ENCODE measurements at places on chromosomes 1 and 21.

DNA sequence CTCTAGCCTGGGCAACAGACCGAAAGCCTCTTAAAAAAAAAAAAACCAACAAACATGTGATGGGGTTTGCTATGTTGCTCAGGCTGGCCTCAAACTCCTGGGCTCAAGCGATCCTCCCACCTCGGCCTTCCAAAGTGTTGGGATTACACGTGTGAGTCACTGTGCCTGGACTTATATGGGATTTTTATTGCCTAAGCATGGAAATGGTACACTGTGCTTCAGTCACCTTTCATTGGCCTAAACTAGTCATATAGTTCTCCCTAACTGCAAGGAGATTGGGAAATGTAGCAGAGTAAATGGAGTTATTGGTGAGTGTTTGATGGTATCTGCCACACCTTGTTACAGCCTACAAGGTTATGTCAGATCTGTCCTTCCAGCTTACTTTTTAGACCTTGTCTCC is 17.2 kb upstream of the MEF2D start:
- DNase-seq: no peak

DNA sequence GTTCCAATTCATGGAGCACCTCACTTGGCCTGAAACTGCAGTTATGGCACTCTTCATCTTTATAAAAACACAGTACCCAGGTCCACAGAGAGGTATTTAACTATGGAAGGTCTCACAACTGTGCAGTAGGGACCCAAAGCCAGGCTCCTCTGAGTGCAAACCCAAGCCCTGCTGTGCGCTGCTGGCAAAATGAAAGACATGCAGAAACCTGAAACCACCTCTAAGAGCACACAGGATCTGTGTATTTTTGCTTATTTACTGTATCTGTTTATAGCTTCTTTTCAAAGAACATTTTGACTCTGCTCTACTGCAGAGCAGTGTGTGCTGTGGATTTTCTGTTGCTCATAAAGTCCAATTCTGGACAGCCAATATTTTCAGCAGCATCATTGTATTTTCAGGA is 166.6 kb downstream of the DSCAM start:
- DNase-seq: no peak

- DNase-seq: no peak
These were observed 1134.7 kb upstream of the ADGRL2 start for GRCh38 chr1:80666073-80666472.

DNA sequence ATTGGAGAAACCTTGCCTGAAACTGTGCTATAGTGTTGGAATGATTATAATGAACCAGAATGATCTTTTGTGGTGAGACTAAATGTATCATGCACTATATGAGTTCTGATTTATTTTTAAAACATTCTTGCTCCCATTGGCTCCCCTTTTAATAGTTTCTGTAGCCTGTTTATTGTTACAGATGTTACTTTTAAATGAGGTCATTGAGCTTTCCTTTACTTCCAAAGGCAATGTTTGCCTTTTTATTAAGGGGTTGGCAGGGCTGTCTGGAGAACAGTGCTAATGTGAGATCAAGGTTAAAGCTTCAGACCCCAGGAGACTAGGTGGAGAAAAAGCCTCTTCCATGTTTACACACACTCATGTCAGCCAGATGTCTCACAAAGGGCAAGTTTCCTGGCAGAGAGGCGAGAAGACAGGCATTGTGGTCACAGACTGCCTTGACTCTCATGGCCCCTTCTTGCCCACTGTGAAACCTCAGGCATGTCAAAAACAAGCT is 120.6 kb upstream of the RAVER2 start:
- peak; percentile 14 for DNase-seq

DNA sequence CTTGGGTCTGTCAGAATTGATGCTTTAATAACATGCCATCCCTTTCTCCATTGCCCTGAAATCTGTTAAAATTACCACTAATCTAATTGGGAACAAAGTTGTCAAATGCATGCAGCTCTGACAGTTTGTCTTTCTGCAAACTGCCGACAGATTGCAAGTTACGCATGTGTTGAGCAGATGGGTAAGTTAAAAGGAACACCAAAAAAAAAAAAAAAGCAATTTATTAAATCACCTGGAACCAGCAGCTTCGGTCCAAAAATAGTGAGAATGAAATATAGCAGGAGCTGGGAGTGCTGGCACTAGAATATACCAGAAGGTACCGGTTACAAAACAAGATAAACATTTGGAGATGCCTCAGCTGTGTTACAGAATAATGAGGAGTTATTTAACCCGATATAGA is 149.6 kb upstream of the C1orf87 start:
- DNase-seq: no peak

GRCh38 chr21:38654580-38654979 is 151.1 kb upstream of the ETS2 start:
- DNase-seq: no peak

GRCh38 chr21:46158666-46159300 is 3.4 kb upstream of the FTCD start:
- DNase-seq: no peak

DNA sequence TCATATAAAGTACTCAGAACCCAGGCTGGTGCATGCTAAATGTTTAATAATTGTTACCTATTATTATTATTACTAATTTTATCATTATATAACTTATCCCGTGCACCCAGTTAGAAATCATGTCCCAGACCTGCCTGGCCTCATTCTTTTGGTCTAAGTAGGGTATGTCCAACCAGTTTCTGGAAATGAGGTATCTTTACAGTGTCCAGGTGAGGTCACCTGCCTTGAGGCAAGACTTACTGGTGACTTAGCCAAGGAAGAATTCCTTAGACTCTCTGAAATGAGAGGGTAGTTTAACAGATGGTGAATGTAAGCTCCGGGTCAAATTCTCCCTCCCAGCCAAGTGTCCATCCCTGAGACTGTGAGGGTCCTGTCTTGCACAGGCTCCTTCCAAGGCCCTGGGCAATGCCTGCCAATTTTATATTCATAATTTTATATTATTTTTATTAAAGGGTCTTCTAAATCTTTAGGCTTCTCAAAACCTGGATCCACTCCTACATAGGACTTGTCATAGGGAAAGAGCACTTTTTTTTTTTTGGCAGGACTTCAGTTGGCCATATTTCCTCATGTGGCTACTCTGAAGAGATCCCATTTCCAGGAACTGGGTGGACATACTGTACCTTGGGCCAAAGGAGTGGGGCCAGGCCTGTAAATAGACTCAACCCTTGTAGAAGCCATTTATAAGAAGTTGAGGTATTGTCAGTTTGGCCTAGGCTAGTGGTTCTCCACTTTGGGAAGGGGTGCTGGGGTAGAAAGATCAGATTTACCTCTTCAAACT is 96.7 kb upstream of the KCNA3 start:
- DNase-seq: no peak

DNA sequence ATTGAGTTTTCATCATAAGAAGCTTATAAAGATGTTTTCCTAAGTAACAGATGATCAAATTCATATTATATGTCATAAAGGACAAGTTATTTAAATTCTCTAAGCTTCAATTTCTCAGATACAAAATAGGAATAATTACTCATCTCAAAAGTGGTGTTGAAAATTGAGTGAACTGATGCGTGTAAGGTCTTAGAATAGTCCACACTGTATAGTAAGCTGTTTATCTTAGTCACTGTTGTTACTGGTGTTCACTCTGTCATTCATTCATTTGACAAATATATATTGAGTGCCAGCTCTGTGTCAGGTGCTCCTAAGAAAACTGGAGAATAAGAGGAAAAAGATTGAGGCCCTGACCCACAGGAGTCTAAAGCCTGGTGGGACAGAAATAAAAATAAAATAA is 186.3 kb upstream of the BRINP3 start:
- DNase-seq: no peak

DNA sequence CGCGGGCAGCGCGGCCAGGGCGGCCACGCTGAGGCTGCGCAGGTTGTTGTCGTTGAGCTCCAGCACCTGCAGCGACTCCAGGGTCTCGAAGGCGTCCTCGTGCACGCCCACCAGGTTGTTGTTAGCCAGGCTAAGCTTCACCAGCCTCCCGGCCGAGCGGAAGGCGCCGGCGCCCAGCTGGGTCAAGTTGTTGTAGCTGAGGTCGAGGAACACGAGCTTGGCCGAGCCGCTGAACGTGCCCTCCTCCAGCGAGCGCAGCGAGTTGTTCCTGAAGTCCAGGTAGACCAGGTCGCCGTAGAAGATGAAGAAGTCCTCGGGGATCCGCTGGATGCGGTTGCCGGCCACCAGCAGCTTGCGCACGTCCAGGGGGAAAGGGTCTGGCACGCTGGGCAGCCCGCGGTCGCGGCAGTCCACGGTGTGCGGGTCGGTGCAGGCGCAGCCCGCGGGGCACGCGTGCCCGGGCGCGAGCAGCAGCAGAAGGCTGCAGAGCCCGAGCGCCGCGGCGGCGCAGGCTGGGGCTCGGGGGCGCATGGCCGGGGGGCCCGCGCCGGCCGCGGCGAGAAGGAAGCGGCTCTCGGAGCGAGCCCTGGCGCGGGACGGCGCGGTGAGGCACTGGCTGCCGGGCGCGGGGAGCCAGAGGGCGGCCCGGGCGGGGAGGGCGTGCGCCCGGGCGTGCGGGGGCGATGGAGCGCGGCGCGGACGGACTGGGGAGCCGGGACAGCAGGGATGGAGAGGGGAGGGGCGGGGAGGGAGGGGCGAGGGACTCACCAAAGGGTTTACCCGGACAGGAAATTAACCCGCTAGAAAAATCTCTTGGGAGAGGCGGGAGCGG is 524 bp downstream of the LRRC38 start:
- DNase-seq: no peak

DNA sequence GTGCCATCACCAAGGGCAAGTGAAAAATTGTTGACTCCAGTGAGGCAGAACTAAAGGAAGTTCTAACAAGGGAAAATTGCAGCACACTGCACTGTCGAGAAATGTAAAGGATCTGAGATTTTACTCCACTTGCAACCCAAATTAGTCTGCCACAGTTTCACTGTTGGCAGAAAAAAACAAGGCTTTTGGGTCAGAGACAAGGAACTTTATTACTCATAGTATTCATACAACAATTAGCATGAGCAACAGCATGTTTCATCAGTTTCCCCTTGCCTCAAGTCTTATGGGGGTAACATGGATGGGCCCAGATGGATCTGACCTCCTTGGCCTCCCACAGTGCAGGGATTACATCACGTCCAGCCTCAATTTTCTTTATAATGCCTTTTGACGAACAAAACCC is 125.3 kb downstream of the LTN1 start:
- peak; percentile 14 for DNase-seq

DNA sequence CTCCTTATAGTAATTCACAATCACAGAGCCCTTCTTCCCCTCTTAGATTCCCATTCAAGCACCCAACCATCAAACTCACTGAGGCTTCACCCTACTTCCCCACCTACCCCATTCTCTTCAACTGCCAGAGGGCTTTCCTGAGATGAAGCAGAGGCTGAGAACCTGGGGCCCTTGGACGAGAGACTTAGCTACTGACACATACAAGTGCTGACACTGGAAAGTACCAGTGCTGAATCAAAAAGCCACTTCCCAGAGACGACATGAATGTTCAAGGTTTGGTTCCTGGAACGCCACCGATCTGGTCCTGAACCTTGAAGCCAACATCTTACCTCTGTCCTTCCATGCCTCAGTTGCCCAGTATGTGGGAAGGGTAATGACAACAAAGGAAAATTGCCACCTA is 16.6 kb upstream of the RAP1A start:
- DNase-seq: no peak

DNA sequence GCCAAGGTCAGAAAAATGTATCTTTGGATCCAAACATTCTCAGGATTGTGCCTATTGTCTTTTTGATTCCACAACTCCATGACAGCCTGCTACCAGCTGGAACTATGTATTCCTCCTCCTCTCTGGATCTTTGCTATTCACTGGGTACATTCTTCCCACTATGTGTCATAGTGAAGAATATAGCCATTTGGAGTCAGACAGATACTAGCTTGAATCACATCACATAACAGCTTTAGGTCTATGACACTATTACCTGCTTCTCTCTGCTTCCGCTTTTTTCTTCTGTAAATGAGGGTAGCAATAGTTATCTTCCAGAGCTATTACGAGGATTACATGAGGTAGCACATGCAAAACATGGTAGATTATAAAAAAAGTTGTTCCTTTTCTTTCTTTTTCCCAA is 5.4 kb upstream of the EXO1 start:
- peak; percentile 24 for DNase-seq

DNA sequence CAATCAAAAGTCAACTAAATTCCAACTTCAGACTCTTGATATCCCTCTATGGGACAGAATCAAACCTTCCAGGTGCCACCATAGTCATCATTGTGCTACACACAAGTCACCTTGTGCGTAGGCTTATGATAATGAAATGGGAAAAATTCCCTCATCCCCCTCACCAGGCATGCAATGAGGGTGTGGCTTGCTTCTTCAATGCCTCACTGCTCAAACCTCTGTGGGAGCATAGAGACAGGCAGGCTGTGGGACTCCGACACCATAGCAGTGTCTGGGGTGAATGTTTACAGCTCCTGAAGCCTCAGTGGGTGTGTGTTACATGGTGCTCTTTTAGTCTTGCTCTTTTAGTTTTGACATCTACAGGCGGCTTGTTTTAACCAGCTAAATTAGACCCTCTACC is 42.4 kb downstream of the ZNF697 start:
- DNase-seq: no peak

DNA sequence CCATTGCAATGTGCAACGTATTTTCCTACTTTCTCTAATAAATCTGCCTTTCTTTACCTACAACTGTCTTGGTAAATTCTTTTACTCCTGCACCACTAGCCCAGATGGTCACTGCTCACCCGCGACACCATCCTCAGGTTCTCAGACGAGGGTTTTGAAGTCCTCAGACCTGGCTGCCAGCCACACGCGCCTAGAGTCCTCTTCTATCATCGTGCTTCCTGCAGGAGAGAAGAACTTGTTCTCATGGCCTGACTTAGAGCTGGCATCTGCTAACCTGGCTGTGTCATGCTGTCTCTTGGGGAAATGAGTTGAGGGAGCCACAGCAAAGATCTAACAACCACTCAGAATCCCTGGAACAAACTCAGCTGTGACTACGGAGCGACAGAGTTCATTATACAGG is 30.3 kb upstream of the PGBD5 start:
- DNase-seq: no peak

DNA sequence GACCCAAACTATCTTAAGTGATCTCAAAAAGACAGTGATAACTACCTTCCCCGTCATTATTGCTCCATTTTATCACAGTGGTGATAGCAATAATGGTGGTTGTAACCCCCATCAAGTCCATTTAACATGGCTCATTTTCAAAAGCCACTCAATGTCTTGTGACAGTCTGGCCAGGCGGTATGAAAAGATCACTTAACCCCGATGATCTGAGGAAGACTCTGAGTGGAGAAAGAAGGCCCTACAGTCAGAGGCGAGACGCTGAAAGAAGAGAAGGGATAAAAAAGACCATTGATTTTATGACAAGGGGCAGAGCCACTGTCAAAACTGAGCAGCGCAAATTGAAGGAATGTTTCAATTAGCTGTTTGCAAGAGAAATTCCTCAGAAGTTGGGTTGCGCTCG is 417.2 kb upstream of the PBX1 start:
- DNase-seq: no peak

GRCh38 chr1:214318956-214319736 is 38.2 kb downstream of the SMYD2 start:
- no peak for DNase-seq

- DNase-seq: peak; percentile 58
These were observed 59.0 kb upstream of the CD1D start for GRCh38 chr1:158121604-158122254.

Measured in fibroblast of pulmonary artery (primary cell).